ENCODE measurements at places on chromosomes 7 and 10.

GRCh38 chr7:143318661-143319060 is 2.8 kb downstream of the CLCN1 start:
- no peak for DNase-seq

DNA sequence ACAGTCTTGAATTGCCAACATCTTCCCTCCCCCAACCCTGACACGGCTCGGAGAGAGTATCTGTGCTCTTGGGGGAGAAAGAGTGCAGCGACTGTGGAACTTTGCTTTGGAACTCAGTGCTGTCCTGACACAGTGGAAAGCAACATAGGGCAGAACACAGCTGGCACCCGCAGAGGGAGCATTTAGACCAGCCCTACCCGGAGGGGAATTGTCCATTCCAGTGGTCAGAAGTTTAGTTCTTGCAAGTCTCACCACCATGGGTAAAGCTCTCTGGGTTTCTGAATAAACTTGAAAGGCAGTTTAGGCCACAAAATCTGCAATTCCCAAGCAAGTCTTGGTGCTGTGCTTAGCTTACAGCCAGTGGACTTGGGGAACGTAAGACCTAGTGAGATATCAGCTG is 34.9 kb downstream of the TFEC start:
- no peak for DNase-seq

DNA sequence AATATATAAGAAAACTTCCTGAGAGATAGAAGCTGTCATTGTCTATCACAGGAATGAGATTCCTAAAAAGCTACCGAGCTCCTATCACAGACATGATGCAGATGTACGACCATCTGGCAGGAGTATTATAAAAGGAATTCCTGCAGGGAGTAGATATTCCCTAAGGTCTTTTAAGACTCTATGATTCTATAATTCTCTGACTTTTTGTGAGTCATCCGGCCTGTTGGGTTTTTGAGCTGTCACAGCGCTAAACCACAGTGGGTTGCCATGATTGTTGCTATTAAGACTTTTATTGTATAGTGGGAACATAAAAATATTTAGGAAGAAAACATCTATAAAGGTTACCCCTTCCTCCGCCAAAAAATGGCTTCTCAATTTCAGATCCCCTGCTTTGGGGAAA is 223.4 kb downstream of the BMPER start:
- DNase-seq, result no peak

DNA sequence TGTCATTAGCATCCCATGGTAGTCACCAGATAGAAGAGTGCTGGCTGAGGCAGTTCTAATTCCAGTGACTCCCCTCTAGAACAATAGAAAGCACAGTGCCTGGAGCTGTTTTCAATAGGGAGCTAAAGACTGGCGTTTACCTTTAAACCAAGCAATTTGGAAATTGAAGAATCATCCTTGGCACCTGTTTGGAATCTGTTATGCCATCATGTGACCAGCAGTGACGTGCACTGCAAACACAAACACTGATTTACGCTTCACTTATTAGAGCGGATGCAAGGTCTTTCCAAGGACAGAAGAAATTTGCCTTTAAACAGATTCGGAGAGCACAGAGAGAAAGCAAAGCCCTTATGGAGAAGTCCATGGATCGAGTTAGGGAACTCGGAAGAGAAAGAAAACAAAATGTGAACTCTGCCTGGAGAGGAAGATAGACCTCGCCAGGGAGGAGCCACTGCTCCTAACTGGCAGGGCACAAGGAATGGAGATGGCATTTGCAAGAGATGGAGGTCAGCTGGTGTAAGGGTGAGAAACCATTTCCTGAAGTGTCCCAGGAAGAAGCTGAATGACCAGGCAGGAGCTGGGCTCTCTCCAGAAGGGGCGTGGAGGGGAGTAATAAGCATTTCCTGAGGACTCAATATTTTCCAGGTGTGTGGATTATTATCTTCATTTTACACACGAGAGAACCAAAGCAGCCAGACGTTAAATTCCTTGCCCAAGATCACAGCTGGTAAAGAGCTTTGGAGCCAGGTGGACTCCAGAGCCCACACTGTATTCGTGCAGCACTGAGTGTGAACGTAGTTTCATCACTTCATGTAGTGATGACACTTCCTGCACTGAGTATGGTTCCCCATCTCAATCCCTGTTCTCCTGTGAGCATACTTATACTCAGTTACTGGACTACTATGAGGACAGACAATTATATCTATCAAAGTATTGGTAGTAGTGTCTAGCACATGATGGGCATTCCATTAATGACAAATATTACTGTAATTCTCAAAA is 97.7 kb downstream of the CUBN start:
- DNase-seq, result no peak

GRCh38 chr7:47239931-47240421 is 341.9 kb downstream of the TNS3 start:
- no peak for DNase-seq

DNA sequence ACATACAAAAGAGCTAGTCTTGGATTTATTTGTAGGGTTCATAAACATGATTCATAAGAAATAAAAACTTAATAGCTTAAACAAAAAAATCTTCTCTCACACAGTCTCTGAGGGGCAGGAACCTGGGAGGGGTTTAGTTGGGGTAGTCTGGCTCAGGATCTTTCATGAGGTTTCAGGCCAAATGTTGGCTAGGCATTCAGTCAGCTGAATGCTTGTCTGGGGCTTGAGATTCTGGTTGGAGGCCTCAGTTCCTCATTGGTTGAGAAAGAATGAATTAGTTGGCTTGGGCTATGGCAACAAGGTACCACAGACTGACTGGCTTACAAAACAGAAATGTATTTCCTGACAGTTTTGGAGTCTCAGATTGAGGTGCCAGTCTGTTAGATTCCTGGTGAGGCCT is 74.3 kb downstream of the ANKRD7 start:
- no peak for DNase-seq

- DNase-seq, result no peak
Observed at GRCh38 chr7:50300336-50300735, 4.2 kb upstream of the IKZF1 start.

DNA sequence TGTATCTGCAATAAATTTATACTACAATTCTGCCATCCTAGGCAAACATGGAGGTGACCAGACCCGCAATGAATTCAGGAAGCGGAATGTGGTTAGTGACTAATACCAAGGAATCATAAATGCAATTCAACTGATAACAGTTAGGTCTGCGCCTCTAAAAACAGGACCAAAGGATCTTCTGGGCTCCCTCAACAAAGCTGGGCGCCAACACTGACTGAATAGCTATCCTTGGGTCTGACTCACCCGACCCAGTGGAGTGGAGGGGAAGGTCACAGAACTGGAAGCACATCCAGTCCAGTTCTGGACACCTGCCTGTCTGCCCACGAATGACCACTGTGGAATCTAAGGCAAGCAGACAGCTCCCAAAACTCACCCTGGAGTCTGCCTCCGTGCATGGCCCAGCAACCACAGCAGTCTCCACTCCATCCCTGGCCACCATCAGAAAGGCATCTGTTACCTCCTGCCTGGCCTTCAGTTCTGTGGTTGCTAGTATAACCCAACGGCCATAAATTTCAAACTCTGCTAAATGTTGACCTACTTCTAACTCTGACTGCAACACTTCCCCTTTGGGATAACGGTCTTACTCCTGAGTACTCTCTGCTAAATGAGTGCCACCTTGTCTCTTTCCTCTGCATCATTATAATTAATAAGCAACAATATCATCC is 43.0 kb upstream of the DLX6 start:
- no peak for DNase-seq

DNA sequence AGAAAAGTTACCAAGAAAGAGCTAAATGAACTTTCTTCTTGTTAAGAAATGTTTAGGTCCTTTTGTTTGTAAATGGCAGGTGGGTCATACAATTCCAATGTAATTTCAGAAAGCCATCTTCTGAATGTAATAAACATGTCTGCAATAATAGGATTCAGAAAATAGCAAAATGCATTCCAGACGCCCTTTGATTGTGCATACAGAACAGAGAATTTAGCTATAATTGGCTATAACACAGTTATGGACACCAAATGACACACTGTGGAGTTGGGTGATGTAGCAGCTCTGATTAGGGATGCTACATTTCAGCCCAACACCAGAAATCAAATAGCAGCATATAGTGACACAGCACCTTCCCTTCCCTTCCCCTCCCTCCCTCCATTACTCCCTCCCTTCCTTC is 240.8 kb downstream of the SNX10 start:
- no peak for DNase-seq

GRCh38 chr7:42227021-42227420 is 10.0 kb downstream of the GLI3 start:
- no peak for DNase-seq

GRCh38 chr7:28686418-28686800 is 271.7 kb downstream of the TRIL start:
- no peak for DNase-seq

DNA sequence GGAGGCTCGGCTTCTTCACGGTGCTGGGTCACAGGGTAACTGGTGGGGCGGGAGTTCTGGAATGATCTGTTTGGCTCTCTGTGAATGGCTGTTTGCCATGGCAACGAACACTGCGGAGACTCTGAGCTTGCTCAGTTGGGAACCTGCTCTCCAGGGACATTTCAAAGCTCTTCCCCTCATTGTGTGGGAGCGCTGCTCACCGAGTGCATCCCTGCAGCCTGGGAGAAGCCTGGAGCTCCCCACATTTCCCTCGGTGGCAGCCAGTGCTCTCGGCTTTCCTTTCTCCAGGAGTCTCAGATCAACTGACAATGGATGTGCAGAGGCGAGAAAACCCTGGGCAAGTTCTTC is 57.6 kb upstream of the CACUL1 start:
- DNase-seq, result no peak

DNA sequence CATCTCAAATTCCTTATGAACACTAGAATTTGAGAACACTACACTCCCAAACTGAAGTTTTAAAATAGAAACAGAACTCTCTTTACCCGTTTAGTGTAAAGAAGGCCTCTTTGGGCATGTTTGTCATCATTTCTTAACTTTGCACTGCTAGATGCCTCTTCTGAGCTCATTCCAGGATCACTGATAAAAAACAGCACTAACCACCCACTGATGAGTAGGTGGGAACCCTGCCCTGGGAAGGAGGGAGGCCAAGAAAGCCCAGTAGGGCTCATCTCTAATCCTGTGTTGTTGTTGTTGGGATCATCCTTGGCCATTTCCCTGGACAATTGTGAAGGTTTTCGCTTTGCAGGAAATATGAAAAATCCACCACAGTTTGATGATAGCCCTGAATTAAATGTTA is 68.2 kb downstream of the CUBN start:
- DNase-seq, result no peak

DNA sequence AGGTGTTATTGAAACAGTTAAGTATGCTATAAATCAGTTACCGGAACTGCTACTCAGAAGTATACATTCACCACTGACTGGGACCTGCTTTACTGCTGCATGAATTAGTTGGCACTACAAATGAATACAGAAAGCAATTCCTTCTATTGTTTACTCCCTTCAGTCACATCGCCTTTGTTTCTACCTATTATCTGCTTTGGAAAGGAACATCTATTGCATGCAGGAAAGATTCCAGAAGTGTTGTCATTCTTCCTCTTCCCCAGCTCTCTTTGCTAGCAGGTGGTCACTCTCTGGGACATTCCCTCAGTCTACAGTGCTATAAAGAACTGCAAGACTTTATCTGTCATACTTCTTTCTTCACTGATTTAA is 131.3 kb downstream of the ANK3 start:
- DNase-seq, result no peak

- DNase-seq, result no peak
Observed at GRCh38 chr10:74171625-74172024, 20.6 kb downstream of the ADK start.

GRCh38 chr10:110354322-110354766 is 49.6 kb upstream of the SMNDC1 start:
- DNase-seq, result peak; percentile 62

DNA sequence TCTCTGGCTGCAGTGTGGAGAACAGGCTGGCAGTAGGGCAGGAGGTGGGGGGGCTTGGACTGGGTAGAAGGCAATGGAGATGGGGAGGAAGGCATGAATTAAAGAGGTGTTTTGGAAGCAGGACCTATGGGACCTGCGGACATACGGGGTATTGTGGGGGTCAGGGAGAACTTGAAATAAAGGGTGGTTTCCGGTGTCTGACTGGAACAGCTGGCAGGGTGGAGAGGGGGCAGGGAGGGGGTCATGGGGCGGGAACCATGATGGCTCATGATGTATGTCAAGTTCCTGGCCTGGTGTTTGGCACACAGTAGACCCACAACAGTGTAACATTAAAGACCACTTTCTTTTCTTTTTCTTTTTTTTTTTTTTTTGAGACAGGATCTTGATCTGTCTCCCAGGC is 5.5 kb downstream of the LHPP start:
- no peak for DNase-seq

- DNase-seq, result no peak
Observed at GRCh38 chr10:69884686-69885085, 83.0 kb downstream of the COL13A1 start.

- DNase-seq, result no peak
Observed at GRCh38 chr10:43308986-43309385, 42.1 kb upstream of the RASGEF1A start.

GRCh38 chr7:2373124-2373556 is 18.5 kb downstream of the EIF3B start:
- DNase-seq, result no peak

Data from stimulated activated CD4-positive, alpha-beta T cell treated with anti-CD3 and anti-CD28 coated beads, Interleukin-1b, Interleukin-23, amount 100 ng/mL, for 24 hours (primary cell).